SK-MEL-5 (cell line): ENCODE measurements at places on chromosomes 1 and 21.

- DNase-seq = no peak
Observed at GRCh38 chr1:156360534-156360933, 8.5 kb upstream of the RHBG start.

DNA sequence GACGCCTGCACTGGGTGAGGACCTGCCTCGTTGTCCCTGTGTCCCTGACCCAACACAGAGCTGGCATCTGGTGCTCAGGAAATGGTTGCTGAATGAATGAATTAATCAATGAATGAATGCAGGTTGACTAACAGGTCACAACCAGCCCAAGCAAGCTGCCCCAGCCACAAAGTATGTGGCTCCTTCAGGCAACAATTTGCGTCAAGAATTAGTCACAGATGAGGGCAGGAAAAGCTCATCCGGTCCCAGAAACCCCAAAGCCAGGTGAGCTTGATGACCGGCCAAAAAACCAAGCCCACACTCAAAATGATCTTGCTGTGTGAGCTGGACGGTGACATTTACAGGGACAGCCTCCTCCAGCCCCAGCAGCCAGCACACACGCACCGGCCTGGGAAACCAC is 40.6 kb upstream of the GPR153 start:
- no peak for DNase-seq

DNA sequence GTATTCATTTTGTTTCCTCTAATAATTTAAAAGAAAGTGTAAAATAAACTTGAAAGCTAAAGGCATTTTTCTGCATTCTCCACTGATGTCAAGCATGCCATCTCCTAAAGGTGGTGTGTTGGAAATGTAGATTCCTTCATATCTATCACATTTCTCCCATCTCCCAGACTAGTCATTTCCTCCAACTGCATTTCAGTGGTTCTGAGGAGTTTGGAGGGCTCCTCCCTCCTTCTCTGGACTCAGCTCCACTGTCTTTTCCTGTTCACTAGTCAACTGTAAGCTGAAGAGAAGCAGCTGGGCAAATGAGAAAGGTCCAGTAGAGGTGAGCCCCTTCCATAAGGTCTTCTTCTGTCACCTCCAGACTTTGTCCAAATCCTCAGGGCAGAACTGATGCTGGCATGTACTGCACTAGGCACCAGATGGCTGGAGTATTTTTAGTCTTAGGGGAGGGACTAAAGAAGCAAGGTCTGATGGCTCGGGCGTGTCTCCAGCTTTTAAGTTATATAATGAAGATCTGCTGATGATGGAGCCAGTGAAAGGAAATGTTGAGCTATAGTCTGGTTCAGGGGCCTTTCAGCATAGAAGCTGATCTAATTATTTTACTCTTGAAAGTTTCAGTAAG is 186.1 kb downstream of the NTNG1 start:
- no peak for DNase-seq

GRCh38 chr21:15061279-15061678 is 3.5 kb downstream of the NRIP1 start:
- DNase-seq = no peak

DNA sequence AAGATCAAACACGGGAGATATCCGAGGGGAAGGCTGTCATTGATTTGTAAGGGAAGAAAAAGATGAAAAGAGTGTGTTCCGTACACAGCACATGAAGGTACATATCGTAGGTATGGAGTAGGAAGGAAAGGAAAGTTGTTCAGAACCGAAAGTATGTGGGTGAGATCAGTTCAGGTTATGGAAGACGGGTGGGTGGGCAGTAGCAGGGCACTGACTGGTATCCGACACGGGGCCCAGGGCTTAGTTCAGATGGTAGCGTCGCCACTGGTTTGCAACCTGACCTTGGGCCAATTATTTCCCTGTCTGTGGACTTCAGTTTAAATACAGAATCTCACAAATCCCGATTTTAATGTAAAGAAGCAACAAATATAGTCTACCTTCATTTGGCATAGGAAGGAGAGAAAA is 27.8 kb upstream of the A3GALT2 start:
- DNase-seq = no peak

- no peak for DNase-seq
Observed at GRCh38 chr1:6037338-6037762, 8.3 kb upstream of the KCNAB2 start.

DNA sequence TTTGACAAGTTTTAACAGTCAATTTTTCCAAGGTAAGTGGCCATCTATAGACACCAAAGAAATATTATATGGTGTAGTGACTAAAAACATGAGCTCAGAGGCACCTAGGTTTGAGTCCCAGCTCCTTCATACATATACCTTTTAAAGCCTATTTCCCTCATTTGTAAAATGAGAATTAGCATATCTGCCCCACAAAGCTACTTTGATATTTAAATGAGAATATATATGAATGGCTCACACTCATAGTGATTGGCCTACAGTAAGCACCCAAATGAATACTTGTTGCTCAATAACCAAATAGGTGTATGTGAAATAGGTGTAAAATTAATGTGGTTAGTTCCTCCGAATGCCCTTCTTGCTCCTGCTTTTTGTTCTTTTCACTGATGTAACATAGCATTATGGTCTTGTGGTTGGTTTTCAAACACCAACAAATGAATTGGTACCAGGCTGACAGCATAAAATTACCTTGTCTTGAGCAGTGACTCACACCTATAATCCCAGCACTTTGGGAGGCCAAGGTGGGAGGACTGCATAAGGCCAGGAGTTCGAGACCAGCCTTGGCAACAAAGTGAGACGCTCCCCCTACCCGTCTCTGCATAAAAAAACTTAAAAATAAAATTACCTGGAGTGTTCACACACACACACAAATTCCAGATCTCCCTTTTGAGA is 25.3 kb downstream of the CNIH4 start:
- DNase-seq = no peak

DNA sequence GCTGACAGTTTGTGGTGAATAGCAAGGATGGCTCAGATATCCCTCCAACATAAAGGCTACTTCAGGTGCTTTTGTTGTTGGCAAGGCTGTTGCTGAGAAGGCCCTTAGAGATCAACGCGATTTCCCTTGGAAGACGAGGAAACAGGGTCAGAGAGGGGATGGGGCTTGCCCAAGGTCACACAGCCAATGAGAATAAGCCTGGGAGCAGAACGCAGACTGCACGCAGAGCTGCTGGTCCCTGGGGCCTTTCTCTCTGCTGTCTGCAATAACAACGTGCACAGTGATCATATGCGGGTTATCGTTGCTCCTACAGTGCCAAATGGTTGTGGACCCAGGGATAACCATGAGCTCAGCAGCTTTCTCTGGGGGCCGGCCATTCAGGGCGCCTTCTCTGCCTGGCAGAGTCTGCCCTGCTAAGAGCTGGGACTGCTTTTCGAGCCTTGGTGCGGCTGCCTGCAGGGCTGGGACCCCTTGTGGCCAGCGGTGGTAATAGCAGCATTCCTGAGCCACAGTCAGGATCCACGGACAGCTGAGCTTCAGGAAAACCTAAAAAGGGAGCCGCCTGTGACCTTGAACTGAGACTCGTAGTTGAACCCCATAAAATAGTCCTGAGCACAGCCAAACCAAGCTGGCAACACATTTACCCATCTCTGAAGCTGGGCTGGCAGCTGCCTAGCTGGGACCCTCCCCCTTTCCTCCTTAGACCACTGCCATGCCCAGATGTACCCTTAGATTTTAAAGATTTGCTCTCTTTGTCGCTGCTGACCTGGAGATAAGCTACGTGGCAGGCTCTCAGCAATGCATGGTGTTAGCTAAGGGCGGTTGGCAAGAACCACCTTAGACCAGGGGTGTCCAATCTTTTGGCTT is 39.8 kb downstream of the HTR6 start:
- DNase-seq = peak; percentile 72

- DNase-seq = no peak
Observed at GRCh38 chr1:64572222-64572900, 102.4 kb downstream of the CACHD1 start.

- no peak for DNase-seq
Observed at GRCh38 chr1:74596717-74597116, 76.9 kb downstream of the ERICH3 start.

DNA sequence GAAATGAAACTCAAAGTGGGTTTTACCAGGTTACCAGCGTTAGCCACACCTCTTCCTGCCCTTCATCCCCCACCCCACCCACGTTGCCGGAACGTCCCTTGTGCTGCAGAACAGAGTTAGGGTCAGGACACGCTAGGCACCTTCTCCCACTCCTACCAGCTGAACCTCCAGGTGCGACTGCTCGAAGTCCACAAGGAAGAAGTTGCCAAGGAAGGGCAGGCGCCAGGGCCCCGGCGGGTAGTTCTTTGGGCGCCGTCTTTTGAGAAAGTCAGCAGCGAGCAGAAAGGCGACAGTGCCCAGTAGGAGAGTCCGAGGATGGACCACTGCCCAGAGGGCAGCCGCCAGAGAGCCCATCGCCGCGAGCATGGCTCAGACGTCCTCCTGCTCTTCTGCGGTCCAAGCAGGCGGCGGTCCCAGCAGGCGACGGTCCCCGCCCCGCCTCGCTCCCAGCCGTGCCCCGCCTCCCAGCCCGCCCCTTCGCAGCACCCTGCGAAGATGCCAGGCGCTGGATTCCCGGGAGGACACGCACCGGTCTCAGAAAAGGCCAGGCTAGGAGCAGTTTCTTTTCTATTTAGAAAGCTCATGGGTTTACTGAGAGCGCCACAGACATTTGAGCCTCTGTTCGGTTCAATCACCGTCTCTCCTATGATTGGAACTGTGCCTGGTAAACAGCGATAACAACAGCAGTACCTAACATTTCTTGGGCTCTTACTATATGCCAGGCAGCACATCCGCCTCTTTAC is at the start of gene CYP2J2:
Gene CYP2J2 (minus strand): TSS at position 393 of the 743 bp plus-strand sequence. CDS start 27 bp downstream, at position 366.
- DNase-seq = peak; percentile 14

- DNase-seq = peak; percentile 46
Observed at GRCh38 chr1:44076066-44076465, 42.6 kb upstream of the KLF17 start.

DNA sequence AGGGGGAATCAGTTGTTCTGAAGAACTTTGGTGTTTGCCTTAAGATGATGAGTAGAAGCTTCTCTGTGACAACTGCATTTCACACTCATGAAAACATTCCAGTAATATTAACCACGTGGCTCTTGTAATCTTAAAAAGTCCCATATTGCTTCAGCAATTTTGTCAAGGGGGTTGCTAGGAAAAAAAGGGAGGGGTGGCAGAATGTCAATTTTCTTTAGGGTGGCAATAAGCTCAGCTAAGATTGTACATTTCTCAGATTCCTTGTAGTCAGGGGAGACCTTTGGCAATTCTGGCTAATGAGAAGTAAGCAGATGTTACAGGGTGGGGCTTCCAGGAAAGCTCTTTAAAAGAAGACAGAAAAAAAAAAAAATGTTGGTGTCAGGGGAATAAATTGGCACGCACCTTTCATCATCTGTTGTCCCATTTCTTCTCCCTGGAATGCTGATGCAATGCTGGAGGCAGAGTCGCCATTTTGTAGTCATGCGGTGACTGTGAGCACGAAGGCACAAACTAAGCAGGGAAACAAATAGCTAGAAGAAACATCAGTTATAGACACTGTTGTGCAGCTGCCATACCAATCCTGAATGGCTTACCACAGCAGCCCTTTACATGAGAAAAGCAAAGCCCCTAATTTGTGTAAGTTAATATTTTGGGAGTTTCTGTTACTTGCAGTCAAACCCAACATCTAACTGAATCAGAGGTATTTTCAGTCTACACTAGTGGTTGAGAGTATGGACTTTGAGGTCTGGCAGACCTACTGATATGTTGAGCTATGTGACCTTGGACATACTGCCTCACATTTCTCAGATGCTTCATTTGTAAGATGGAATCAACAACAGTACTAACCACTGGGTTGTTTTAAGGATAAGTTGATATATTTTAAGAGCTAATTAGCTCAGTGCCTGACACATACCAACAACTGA is 56.1 kb upstream of the MRPS6 start:
- DNase-seq = no peak

DNA sequence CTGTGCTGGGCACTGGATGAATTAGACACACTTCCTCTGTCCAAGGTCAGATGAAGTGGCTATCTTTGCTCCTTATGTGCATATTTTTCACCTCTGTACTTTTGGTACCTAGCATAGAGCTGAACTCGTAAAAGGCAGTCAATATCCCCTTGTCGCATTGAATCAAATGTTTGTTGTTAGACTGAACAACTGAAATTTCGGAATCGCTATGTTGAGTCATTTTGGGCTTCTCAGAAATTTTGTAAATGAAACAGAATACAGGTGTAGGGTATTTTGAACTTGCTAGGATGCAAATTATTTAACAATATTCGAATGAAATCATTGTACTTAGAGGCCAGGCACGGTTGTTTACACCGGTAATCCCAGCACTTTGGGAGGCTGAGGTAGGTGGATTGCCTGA is 48.0 kb downstream of the PDE4B start:
- no peak for DNase-seq

DNA sequence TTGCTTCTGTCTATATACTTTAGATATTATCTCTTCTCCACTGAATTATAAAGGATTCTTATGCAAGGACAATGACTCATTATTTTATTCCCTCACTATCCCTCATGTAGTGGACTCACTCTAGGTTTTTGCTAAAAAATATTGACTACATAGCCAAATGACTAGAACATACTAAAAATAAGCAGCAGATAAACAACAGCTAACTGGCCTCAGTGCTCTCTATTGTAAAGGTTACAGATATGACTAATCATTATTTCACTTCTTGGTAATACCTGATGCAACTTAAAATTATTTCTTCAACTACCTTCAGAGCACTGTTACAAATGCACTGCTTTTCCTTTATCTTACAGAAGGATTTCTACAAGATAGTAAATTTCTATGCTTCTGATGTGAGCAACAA is 147.6 kb upstream of the DEPDC1 start:
- DNase-seq = no peak

GRCh38 chr1:203202431-203203245 is 16.1 kb upstream of the CHI3L1 start:
- DNase-seq = no peak

GRCh38 chr1:10242811-10243210 is 32.4 kb downstream of the KIF1B start:
- no peak for DNase-seq

DNA sequence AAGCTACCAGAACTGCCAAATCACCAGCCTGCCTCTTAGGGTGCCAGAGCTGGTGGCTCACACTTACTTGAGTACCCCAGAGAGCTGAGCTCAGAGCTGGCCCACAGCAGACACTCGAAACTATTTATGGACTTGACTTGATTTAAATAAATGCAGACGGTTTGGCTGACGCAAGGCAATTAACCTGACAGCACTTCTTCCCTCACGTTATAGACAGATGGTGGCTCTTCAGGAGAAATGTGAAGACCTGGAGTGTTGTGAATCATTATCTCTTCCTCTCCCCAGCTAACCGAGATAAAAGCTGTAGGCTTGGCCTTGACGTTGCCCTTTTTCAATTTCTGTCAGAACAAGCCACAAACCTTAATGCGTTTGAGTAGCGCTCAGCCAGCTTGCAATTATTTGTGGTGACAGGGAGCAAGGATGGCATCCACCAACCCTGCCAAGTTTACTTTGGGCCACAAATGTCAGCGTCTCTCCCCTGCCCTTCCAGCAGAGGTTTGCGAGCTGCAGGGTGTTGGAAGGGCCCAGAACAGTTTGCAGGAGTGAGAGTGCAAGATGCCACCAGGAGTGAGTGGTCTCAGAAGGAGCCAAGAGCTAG is 34.0 kb upstream of the BCAR3 start:
- no peak for DNase-seq

GRCh38 chr1:180941518-180942275 is 29.0 kb downstream of the KIAA1614 start:
- no peak for DNase-seq
